ENCODE measurements at places on chromosomes 6 and 20.

DNA sequence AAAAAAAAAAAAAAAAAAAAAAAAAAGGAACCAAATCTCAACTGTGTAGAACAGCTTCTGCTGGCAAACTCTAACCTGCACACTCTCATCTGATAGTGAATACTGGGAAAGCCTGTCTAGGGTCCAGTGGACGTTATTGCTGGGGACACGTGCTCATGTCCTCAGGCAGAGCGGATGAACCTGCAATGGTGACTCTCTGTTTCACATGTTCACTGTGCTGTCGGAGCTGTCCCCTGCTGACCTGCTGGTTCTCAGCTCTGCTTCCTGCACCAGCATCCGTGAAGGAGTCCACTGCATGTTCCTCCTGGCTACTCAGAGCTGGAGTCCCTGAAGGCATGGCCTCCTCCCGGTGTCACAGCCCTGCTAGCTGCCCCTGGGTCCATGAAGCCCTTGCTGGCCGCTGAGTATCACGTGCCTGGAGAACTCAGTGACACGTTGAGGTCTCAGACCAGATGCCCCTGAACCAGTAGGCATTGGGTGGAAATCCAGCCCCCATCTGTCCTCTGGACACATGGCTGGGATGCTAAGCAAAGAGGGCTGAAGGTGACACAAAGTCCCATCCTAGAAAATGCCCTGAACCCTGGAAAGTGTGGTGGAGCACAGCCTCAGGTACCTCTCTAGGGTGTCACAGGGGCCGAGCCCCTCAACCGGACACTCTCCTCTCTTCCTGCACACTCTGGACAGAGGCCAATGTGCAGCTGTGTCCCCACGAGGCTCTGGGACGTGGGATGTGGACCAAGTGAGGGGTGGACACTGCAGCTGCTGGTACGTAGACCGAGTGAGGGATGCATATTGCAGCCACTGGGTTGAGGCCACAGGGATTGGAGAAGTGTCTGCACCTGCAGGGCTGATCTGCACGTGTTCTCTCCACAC is 54.9 kb upstream of the FRMD1 start:
- DNase-seq: no peak

GRCh38 chr6:80742481-80742880 is 636.0 kb downstream of the BCKDHB start:
- DNase-seq: peak; percentile 23

DNA sequence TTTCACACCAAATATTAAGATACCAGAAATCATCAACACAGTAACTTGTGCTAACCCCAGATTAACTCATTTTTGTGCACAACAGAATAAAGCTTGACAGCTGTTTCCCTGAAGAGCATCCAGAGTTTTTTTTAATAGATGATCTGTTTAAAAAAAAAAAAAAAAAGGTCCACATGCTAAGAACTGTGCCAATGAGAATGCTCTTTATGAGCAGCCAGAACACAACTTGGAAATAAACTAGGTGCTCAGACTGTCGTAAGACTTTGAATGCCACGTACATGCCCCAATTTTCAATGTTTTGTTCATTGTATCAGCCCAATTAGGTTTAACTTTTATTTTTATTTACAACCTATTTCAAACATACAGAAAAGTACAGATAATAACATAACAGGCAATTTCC is 47.3 kb downstream of the STAU1 start:
- no peak for DNase-seq

DNA sequence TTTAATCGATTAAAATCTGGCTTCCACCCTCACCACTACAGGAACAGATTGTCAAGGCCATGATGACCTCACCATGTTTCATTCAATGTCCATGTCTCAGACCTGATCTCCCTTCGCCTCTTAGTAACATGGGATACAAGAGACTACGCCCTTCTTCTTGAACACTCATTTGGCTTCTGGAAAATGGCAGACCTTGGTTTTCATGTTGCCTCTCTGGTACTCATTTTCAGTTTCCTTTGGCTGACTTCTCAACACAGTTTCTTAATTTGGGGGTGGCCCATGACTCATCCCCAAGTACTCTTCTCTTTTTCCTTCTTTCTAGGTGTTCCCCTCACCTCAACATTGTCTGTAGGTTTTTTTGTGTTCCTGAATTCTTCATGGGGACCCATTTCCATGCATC is 22.7 kb downstream of the TMX4 start:
- DNase-seq: no peak

- no peak for DNase-seq
Observed at GRCh38 chr20:42361402-42361970, 743.3 kb upstream of the CHD6 start.

GRCh38 chr6:147046141-147046877 is 157.9 kb upstream of the STXBP5 start:
- DNase-seq: no peak

GRCh38 chr20:61328911-61329558 is 77.0 kb downstream of the CDH4 start:
- peak; percentile 25 for DNase-seq

- DNase-seq: no peak
Observed at GRCh38 chr6:64249115-64249514, 613.5 kb downstream of the PHF3 start.

GRCh38 chr6:149925974-149926777 is 3.3 kb upstream of the RAET1G start:
- DNase-seq: peak; percentile 79

DNA sequence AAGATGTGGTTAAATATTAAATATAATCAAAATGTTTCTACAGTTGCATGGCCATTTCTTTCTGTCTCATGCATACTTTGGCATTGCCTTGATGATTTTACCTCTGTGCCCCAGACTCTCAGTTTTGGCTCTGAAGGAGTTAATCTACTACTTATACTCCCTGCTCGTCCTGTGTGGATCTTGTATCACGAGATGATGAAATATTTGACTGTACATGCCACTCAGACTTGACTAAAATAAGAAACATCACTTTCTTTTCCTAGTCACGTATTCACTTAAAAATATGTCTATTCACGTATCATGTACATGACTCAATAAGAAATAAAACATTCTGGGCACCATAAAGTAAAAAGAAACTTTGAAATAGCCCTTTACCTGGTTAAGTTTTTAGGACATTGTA is 397.7 kb downstream of the RFPL4B start:
- DNase-seq: no peak

GRCh38 chr20:53170196-53170595 is 198.0 kb downstream of the TSHZ2 start:
- DNase-seq: no peak

All from kidney tubule cell (primary cell).